CD14-positive monocyte (primary cell): ENCODE measurements at places on chromosomes 11 and 22.
A peak's percentile ranks its signal among the peaks of the same experiment; 100 is the strongest.

- DNase-seq: no peak
These were observed 817.0 kb downstream of the NTM start for GRCh38 chr11:132187386-132187785.

DNA sequence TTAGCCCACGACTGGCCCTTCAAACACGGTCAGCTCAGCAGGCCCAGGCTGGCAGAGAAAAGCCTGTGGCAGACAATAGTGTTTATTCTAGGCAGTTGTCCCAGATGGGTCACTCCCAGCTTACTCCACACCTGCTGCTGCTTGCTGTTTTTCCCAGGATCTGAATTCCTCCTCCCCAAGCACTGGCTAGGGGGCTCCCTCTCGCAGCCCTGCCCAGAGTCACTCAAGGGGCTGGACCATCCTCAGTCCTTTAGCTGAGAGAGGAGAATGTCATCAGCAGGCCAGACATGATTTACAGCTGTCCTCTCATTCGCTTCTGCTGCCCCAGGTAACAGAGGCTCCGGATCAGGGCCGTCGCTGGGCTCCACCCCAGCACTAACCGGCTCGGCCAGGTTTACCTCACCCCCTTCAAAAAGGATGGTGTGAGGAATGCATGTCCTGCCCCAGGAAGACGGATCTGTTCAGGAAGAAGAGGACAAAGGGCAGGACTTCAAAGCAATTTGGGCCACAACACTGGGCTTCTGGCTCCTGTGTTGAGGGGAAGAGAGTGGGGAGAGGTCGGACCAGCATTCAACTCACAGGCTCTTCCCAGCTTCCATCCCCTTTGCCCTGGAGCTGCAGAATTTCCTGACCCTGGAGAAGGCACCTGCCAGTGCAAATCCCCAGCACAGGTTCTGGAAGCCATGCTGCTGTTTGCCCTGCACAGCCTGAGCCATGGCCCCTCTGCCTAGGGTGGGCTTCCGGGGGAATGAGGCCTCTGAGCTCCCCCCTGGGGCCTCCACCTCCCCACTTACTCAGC lies 59.7 kb upstream of the BARX2 start:
- no peak for DNase-seq

- no peak for DNase-seq
These were observed 91.5 kb downstream of the GGTLC2 start for GRCh38 chr22:22735695-22736611.

- DNase-seq: no peak
These were observed 377.5 kb upstream of the NARS2 start for GRCh38 chr11:78952175-78952574.

DNA sequence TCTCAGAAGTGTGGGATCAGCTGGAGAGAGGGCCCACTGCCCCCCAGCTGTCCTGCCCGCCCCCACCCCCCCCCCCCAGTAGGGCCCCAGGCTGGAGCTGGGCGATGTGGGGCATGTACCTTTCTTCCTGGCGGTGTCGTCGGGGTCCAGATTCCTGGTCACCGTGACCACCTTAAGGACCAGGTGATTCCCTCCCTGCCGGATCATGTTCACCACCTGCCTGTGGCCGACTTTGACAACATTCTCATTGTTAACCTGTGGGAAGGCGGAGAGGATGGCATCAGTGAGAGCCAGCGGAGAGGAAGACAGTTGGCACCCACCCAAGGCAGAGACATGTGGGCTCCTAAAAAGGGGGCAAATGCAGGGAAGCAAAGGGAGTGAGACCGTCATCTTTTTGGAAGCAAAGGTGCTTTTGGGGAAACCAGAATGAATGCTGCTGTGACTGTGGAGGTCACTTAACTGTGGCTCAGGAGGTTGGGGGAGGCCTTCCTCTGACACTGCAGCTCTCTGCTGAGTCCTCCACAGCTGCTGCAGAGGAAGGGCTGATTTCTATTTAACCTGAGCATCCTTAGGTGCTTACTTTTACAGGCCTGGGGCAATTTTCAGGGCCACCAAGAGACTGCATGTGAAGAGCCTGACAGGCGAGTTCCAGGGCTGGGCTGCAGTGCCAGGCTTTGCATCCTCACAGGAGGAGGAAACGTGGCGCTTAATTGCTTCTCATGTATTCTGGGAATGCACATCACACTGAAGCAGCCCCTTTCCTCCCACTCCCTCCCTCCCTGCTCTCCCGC lies 104.5 kb downstream of the CTTN start:
- DNase-seq: no peak

DNA sequence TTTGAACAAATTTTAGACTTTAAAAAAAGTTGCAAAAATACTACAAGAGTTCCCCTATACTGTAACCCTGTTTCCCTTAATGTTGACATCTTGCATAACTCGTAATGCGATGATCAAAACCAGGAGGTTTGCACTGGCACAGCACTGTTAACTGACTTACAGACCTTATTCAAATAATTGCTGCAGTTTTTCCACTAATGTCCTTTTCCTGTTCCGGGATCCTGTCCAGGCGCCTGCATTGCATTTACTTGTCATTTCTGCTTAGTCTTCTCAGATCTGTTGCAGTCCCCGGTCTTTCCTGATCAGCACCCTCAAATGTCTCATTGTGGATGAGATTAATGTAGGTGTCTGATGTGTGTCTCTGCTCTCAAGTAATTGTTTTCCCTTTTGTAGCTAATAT lies 32.0 kb downstream of the APLP2 start:
- DNase-seq: no peak

DNA sequence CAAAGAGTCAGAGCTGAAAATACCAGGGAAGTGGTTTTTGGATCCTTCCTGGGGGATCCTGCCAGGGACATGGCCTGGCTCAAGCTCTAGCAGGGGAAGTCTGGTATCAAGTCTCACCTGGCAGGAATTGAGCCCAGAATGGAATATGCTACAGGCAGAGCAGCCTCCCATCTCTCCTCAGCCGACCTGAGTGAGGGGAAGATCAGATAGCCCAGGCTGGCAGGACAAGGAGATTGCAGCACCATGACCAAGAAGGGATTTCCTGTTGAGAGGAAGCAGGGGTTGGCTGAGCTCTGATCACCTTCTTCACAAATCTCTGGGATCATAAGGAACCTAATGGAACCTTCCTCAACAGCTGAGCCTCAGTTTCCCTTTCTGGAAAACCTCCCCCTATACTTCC lies 13.0 kb downstream of the OAF start:
- DNase-seq: peak; percentile 50

DNA sequence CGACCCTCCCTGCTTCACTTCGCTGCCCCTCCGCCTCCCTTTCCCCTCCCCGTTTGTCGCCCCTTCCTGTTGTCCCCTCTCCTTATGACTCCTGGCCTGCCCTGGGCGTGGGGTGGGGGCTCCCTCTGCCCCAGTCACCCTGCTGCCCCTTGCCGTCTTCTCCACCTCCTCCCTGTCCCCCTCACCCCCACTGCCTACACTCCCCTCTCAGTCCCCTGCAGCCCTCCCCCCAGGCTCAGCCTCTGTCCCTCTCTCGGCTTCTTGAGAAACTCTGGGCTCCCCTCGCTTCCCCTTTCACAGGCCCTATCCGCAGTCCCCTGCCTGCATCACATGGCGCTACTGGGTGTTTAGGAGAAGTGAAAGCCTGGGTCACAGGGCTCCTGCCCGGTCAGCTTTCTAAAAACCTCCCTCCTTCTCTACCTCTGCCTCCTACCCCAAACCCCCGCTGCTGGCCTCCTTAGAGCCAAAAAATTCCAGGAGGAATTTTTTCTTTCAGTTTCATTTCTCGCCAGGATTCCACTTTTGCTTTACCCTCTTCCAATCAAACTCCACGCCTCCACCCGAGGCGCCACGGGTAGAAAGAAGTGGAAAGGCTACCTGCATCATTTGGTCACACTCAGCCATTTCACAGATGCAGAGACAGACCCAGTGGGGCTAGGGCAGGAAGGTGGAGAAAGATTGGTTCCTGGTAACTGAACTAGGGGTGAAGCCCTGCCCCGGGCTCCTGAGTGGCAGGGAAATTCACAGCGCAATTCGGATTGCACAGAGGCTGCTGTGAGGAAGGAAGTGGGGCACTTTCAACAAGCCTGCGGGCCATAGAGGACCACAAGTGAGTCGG lies at the start of gene SLC15A3:
SLC15A3 (minus strand) TSS at position 273 of the 838 bp plus-strand sequence. CDS start 625 bp downstream, outside the sequence.
- DNase-seq: peak; percentile 95

- no peak for DNase-seq
These were observed 74.7 kb downstream of the PDE2A start for GRCh38 chr11:72599325-72600117.

DNA sequence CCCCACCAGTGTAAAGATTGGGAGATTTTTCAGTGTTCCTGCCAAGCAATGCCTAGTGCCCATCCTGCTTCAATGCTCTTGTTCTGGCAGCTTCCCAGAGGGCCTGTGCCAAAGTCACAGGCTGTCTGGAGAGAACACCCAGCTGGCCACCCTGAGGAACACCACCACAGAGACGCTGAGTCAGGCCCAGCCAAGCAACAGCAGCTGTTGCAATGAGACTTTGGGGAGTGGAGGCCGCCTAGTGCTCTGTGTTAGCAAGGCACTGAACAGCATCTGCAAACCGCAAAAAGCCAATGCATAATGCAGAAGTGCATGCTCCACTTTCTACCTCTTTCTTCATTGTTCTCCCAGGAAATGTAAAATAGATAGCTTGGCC lies 168.1 kb downstream of the NXPE2 start:
- DNase-seq: no peak

GRCh38 chr11:17244046-17244445 lies 32.5 kb upstream of the NUCB2 start:
- DNase-seq: no peak

DNA sequence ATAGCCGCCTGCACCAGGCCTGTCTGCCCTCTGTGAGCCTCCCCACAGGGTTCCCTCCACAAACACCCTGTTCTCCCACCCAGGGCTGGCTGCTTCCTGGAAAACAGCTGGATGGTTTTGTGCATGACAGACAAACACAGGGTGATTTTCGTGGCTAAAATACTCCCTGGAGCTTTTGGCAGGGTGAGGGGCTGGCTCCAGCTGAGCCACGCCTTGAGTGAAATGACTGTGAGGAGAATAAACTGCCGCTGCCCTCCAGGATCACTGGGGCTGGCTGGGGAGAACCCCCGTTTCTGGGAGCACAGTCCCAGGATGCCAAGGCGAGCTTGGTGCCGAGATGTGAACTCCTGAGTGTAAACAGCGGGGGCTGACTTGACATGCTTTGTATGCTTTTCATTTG lies 20.3 kb upstream of the PPP6R3 start:
- DNase-seq: no peak

GRCh38 chr11:64971421-64972233 lies at the start of gene MAJIN:
Gene MAJIN, minus strand, starts transcription at chr11:64972108. Its CDS starts 12,703 bp downstream, at chr11:64959405.
- DNase-seq: peak; percentile 79

DNA sequence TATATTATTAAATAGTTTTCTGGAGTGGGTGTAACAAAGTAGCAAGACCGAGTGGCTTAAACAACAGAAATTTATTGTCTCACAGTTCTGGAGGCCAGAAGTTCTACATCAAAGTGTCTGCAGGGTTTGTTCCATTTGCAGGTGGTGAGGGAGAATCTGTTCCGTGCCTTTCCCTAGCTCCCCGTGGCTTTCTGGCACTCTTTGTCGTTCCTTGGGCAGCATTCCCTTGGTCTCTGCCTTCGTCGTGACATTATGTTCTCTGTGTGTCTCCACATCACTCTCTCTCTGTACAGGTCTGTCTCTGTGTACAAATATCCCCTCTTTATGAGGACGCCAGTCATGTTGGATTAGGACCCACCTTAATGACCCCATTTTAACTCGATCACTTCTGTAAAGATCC lies 38.2 kb downstream of the LDLRAD3 start:
- no peak for DNase-seq

- peak; percentile 18 for DNase-seq
These were observed 9.8 kb downstream of the PDHX start for GRCh38 chr11:34926101-34926830.

DNA sequence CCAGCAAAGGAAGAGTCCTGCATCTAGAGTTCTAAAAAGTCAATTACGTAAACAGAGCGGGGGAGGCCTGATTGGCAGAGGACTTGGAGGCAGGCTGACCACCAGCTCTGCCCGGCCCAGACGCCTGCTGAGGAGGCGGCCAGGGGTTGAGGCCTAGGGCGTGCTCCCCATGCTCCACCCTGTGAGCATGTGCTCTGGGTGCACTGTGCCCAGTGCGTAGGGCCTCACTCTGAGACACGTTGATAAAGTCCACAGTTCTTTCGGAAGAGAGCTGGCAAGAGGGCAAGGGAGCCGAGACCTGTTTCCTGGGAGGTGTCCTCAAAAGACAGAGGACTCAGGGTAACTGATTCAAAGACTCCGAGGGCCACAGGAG lies 25.2 kb downstream of the GRIK4 start:
- DNase-seq: no peak
